ENCODE measurements at places on chromosomes 1 and 21. TPM values are rescaled to one million over a fixed set of nuclear protein-coding genes. Genes with fewer than 3 reads are reported as not detected.

CNR2 gene
- 0.05 TPM for total RNA-seq

ASCL5 gene
- total RNA-seq = not detected

OR2M3 gene
- total RNA-seq = not detected

IGSF3 gene
- total RNA-seq = 50.4 TPM

PRAMEF25 gene
- total RNA-seq = not detected

HCRTR1 gene
- not detected for total RNA-seq

PSMG1 gene
- 13.1 TPM for total RNA-seq

CD101 gene
- total RNA-seq = 1.5 TPM

MAP1LC3C gene
- 10.1 TPM for total RNA-seq

KCNQ4 gene
- 7.2 TPM for total RNA-seq

IGSF21 gene
- total RNA-seq = 14.3 TPM

GJA8 gene
- total RNA-seq = 40.3 TPM

ACKR1 gene
- 8.9 TPM for total RNA-seq

ABCG1 gene
- 57.7 TPM for total RNA-seq

MRPL55 gene
- 36.6 TPM for total RNA-seq

MMEL1 gene
- total RNA-seq = 2.4 TPM

RGS4 gene
- total RNA-seq = 24.2 TPM

TMPRSS15 gene
- not detected for total RNA-seq

RNF186 gene
- not detected for total RNA-seq

CD5L gene
- not detected for total RNA-seq

WNT3A gene
- 0.22 TPM for total RNA-seq

ZFP69B gene
- total RNA-seq = 10.4 TPM

FRRS1 gene
- total RNA-seq = 12.4 TPM

STRIP1 gene
- total RNA-seq = 86.5 TPM

HSF2BP gene
- 2.9 TPM for total RNA-seq

VAV3 gene
- 22.1 TPM for total RNA-seq

ADAM30 gene
- total RNA-seq = not detected

PLCH2 gene
- total RNA-seq = 84.1 TPM

CRYBG2 gene
- 1.9 TPM for total RNA-seq

FAM78B gene
- 8.9 TPM for total RNA-seq

RNPEP gene
- total RNA-seq = 39.5 TPM

OR10Z1 gene
- not detected for total RNA-seq

ZNF683 gene
- not detected for total RNA-seq

UBE2U gene
- total RNA-seq = 0.33 TPM

C21orf58 gene
- 9.3 TPM for total RNA-seq

ERRFI1 gene
- 40.9 TPM for total RNA-seq

LZIC gene
- 66.9 TPM for total RNA-seq

ADAMTSL4 gene
- total RNA-seq = 53.7 TPM

GSTM5 gene
- 16.9 TPM for total RNA-seq

CLDN19 gene
- 8.6 TPM for total RNA-seq

SLAMF8 gene
- 0.60 TPM for total RNA-seq

CACHD1 gene
- total RNA-seq = 34.7 TPM

OR6N1 gene
- not detected for total RNA-seq

S100A9 gene
- total RNA-seq = 197 TPM

RHEX gene
- total RNA-seq = 1.6 TPM

EPHA10 gene
- 9.4 TPM for total RNA-seq

GADD45A gene
- total RNA-seq = 45.2 TPM

PRKAA2 gene
- 32.7 TPM for total RNA-seq

BCL2L15 gene
- total RNA-seq = 0.49 TPM

TRIM63 gene
- total RNA-seq = 6.3 TPM

ANKRD34A gene
- 1.2 TPM for total RNA-seq

LMO4 gene
- 120 TPM for total RNA-seq

UBXN10 gene
- total RNA-seq = 3.4 TPM

GPR52 gene
- total RNA-seq = 5.8 TPM
